KG1 (cell line): ENCODE measurements at places on chromosomes 1 and 21.

DNA sequence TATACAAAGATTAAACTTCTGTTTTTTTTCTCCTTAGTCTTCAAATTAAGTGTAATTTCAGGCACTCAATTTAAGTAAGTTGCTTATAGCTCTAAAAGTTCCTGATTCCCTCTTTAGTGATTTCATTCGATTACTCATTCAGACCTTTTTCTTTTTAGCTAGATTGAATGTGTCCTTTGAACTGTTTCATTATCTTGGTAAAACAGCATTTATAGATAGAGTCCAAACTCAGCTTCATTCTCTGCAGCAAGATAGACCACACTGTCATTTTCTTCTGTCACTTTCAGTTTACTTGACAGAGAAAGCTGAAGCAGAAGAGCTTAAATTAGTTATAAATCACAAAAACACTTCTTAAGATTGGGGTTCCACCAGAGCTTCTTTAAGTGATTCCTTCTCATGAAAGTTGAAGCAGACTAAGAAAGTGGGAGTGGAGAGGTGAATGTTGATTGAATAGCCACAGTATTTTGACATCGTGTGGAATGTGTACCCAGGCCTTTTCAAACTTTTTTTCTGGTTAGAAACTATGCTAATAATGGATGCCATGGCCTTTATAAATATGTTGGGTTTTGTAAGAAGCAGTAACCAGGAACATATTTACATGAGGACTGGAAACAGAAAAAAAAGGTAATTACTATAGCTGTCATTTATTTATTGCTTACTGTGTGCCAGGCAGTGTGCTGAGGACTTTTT lies 52.2 kb downstream of the ZBTB40 start:
- DNase-seq = no peak

- DNase-seq = no peak
These were observed 169.1 kb downstream of the DYRK1A start for GRCh38 chr21:37535672-37536071.

GRCh38 chr1:165364568-165365133 lies 8.1 kb upstream of the LMX1A start:
- DNase-seq = no peak

DNA sequence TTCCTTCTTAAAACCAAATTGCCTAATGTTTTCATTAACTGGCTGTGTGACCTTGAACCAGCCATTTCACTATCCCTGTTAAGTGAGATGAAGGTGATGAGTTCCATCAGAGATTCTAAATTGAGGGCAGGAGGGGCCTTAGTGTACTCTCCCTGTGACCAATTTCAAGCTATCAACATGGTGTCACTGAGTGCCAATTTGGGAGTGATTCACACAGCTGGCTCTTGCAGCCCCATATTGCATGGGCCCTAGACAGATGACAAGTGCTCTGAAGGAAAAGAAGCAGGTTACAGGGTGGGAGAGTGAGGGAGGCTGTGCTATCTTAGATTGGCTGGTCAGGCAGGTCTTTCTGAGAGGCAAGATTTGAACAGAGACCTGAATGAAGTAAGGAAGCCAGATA lies 13.0 kb upstream of the TACSTD2 start:
- DNase-seq = no peak

- DNase-seq = no peak
These were observed 5.4 kb downstream of the ANGPTL7 start for GRCh38 chr1:11194407-11195176.

DNA sequence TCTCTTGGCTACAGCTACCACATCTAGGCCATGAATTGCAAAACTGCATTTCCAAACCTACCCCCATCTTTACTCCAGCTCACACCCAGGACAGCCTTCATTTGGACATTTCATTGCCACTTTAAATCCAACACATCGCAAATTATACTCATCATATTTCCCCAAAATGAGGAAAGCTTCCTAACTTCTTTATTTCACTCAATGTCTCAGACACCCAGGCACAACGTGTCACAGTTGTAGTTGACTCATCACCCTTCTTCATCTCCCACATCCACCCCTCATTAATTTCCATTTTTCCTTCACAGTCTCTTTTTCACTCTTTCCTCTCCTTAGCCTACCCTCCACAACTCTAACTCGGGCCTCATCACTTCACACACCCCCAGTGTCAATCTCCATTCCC lies 6.7 kb downstream of the OTUD7B start:
- no peak for DNase-seq

DNA sequence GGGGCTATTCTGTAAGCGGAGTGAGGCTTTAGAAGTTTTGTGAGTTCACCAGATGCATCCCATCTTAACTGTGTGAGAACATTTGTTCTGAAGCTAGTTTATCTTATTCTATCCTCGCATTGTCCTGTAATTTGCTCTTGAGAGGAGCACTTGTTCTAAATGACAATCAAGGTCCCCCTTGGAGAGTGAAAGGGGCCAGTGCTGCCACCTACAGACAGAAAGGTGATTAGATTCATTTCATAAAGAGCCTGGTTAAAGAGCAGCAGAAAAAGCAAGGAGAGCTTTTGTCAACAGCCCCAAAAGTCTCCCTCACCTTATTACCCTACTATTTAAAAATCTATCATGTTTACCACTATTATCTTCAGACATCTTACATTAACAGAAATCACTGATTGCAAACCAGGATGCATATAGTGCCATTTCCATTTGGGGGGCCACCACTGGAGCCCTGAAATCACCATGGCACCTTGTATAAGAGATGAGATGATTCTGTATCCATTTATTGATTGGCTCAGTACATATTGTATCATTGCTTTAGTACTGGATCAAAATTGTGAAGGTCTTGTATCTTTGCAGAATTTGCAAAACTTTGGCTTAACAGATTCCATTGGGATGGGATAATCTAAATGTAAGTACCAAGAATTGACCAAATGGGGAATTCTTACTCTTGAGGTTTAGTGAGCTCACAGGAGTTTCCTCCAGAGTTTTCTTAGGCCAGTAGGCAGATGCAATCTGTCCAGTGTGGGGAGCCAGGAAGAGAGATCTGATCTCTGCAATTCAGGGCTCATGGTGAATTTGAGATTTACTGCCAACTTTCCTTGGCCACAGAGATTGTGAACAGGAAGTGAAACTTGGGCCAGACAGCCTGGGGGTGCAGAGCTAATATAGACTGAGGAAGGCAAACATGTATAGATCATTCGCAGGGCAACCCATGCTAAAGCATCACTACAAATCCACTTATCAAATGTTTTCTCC lies 64.3 kb upstream of the TRABD2B start:
- DNase-seq = peak; percentile 2

- no peak for DNase-seq
These were observed 418.6 kb downstream of the MRPL39 start for GRCh38 chr21:25188677-25189079.

GRCh38 chr1:14340002-14340785 lies 258.3 kb upstream of the KAZN start:
- no peak for DNase-seq

- DNase-seq = no peak
These were observed 1.4 kb upstream of the F3 start for GRCh38 chr1:94543001-94543400.

DNA sequence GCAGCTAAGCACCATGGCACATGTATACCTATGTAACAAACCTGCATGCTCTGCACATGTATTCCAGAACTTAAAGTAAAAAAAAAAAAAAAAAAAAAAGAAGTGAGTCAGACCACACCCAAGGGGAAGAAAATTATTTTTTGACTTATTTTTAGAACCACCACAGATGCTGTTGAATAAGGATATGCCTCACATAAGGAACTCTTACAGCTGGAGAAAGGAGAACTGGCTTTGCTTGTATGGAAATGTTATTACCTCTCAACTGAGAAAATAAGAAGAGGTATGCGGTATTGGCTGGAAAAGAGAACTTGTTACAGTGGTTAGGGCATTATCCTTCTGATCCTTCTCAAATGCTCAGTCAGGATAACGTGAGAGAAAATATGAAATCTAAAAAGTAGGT lies 27.5 kb upstream of the FCER1A start:
- no peak for DNase-seq

- DNase-seq = peak; percentile 65
These were observed at the start of gene ZMYM1 for GRCh38 chr1:35079003-35079930. Gene ZMYM1 (plus strand): TSS chr1:35079385. CDS start chr1:35093988, 14,603 bp downstream.

DNA sequence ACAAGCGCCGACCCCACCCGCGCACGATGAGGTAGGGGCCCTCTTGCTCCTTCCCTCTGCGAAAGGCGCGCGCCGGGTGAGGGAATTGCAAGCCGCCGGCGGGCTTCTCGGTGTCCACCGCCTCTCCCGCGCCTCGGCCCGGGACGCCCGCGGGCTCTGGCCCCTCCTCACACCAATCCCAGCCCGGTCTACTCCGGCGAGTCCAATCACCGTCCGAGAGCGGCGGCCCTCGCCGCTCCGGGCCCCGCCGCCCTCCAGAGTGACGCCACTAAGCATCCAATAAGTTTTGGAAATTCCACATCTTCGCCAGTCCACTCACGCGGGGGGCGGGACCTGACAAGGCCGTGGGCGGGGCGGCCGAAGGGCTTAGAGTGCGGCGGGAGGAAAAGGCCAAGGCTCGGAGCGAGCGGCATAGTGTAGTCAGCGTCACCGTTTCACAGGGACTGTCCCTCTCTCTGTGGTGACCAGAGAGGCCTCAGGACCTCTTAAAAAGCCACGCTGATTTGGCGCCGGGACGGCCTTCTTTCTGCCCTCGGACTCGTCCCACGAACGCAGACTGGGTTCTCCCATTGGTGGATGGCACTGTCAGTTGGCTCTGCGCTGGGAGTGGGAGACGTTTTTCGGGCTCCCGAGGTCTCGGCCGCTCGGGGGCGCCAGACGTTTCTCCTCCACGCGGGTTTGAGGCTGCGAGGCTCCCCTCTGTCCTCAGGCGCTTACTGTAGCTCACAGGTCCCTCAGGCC lies at the start of gene TRIM45:
Gene TRIM45, minus strand, starts transcription at position 161 of the 741 bp plus-strand sequence. CDS start 548 bp downstream, outside the sequence.
- peak; percentile 77 for DNase-seq

- no peak for DNase-seq
These were observed 4.2 kb downstream of the SPSB1 start for GRCh38 chr1:9296850-9297249.

GRCh38 chr1:59230622-59231021 lies 66.3 kb upstream of the FGGY start:
- DNase-seq = no peak

DNA sequence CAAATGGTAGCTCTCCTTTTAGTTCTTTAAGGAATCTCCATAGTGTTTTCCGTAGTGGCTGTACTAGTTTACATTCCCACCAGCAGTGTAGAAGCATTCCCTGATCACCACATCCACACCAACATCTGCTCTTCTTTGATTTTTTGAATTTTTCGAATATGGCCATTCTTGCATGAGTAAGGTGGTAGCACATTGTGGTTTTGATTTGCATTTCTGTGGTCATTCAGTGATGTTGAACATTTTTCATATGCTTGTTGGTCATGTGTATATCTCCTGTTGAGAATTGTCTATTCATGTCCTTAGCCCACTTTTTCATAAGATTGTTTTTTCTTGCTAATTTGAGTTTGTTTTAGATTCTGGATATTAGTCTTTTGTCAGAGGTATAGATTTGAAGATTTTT lies 84.6 kb upstream of the B3GALT2 start:
- DNase-seq = no peak

- DNase-seq = no peak
These were observed 39.7 kb downstream of the PALMD start for GRCh38 chr1:99685516-99686180.

GRCh38 chr1:25030674-25031589 lies 100.9 kb upstream of the RUNX3 start:
- DNase-seq = no peak

GRCh38 chr1:149927056-149927562 lies 494 bp downstream of the SF3B4 start:
- DNase-seq = no peak

GRCh38 chr21:41650526-41651145 lies 116.2 kb downstream of the RIPK4 start:
- no peak for DNase-seq

GRCh38 chr1:21175324-21175669 lies 1.4 kb downstream of the EIF4G3 start:
- peak; percentile 46 for DNase-seq

GRCh38 chr1:43963006-43963405 lies 6.8 kb upstream of the DPH2 start:
- DNase-seq = no peak

DNA sequence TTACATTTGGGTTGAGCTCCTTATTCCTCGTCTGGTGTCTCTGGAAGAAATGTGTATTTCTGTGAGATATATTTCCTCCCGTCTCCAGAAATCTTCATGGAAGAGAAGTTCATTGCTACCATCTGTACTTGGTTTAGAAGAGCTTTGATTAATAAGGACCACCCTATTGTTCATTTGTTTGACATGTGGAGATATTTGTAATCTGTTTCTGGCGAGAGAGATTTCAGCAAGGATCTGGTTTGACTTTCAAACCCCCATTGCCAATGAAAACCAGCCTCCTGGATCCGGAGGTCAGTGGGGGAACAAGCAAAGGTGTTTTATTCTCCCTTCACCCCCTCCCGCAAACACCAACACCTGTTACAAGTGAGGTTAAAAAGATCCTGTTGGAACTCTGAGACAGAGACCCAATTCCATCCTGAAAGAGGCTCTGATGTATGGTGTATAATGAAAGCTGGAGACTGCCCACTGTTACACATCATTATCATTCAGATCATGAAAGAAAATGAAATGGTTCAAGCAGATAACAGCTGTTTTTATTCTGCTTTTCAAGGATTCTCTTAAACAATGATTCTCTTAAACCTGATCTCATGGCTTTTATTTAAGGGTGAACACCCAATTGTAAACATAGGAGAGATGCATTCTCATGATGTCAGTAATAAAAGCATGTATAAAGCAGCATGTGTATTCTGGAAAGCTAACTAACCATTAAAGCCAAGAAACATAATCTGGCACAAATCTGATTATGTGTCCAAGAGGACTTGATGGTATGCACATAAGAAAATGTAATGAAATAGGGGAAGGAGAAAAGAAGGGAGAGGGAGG lies 393.5 kb upstream of the ADGRL2 start:
- no peak for DNase-seq

DNA sequence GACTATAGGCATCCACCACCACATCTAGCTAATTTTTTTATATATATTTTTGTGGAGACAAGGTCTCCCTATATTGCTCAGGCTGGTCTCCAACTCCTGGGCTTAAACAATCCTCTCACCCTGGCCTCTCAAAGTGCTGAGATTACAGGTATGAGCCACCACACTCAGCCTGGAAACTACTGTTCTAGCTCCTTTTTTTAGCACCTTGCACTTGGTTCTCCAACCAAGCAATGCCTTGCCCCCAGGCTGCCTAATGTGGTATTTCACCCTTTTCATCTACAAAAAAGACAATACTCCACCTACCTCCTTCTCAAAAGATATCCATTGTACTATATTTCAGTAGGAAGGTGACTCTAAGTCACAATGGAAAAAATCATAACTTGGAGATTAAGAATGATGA lies 6.7 kb downstream of the ARNT start:
- DNase-seq = no peak

DNA sequence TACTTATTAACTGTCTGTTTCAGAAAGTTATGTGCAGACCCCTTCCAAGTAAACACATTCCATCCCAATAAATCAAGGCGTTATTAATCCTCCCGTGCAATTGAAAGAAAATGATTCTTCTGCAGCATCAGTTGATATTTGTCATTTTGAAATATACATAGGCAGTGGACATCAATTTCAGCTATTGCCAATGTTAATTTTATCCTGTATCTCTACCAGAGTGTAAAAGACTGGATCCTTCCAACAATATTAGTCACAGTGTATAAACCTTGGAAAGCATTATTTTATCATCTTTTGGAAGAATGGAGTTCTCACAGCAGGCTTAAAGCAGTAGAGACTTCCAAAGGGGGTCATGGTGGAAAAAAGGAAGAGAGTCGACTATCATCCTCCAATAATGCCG lies 150.4 kb downstream of the CYYR1 start:
- DNase-seq = no peak
